ENCODE measurements at places on chromosomes 12 and 14.

DNA sequence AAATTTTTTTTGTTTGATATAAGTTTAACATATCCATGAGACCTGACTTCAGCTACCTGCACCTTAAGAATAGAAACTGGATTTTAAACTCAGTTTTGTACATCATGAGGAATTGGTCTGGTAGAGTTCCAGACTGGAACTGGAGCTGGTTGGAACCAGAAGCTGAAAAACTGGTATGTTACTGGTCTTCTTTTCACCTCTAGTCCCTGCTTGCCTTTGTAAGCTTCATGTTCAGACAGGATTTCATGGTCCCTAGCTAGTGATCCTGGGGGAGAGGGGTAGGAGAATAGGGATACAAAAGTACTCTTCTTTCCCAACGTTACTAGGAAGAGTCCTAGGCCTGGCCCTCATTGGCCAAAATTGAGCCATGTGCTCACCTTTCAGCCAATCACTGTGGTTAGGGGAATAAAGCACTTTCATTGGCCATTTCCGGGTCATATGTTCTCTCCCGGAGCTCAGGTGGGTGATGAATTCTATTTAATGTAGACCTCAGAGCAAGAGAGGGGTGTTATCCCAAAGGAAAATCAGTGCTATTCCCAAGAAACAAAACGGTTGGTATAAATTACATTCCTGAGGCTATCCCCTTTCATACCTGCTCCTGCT, 36.9 kb upstream of the APPL2 start:
- no peak for DNase-seq

- no peak for DNase-seq
Observed at GRCh38 chr12:51740536-51740935, 108.0 kb downstream of the FIGNL2 start.

DNA sequence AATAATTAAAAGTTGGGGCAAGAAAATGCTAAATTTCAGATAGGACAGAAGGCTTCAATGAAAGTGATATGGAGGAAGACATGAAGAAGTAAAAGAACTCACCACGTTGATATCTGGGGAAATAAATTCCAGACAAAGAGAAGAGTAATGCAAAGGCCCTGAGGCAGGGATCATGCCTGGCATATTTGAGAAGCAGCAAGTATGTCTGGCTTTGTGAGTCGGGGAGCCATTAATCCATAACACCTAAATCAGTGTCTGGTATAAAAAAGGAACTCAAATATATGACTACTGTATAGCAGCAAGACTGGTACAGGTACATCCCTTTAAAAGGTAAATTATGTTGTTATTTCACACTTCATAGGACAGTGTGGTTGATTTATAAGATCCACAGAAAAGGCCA, 16.4 kb downstream of the BAZ1A start:
- no peak for DNase-seq

- DNase-seq = no peak
Observed at GRCh38 chr14:75804570-75805275, 143.7 kb downstream of the TTLL5 start.

- peak; percentile 6 for DNase-seq
Observed at GRCh38 chr12:9244894-9245293, 36.7 kb upstream of the PZP start.

GRCh38 chr12:40793471-40793870, 101.2 kb downstream of the CNTN1 start:
- DNase-seq = no peak

GRCh38 chr14:85529803-85530574, at the start of gene FLRT2:
Gene FLRT2 (plus strand): TSS chr14:85530144. CDS start chr14:85621515, 91,371 bp downstream.
- peak; percentile 42 for DNase-seq

- no peak for DNase-seq
Observed at GRCh38 chr14:92591346-92591745, 77.8 kb downstream of the RIN3 start.

DNA sequence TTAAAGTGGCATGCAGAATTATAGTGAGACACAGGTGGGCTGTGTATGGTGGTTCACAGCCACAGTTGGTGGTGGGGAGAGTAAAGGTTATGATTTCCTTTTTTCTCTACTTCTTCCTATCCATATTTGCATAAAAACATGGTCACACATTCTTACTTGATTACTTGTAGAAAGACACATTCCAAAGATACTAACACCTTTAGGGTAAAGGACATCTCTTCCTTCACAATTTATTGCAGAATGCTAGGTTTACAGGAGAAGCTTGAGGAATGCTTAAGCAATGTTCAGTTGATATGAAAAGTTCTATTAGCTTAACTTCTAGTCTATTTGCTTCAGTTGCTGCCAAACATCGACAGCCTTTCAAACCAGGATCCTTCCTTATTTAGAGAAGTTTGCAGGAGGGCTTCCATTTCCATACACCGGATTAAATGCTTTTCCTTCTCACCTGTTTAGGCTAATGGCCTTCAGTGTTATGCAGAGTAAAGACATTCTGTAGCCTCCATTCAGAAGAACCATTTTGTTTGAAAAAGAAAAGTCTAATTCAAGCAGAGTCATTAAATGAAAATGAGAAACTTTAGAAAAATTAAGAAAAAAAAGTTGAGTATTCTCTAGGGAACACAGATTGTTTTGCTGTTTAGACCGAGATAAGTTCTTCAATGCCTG, 2.6 kb upstream of the PHC1 start:
- DNase-seq = no peak

GRCh38 chr12:102917026-102917787, at the start of gene PAH:
Gene PAH (minus strand): TSS chr12:102917244. CDS start chr12:102917130, 114 bp downstream.
- no peak for DNase-seq

DNA sequence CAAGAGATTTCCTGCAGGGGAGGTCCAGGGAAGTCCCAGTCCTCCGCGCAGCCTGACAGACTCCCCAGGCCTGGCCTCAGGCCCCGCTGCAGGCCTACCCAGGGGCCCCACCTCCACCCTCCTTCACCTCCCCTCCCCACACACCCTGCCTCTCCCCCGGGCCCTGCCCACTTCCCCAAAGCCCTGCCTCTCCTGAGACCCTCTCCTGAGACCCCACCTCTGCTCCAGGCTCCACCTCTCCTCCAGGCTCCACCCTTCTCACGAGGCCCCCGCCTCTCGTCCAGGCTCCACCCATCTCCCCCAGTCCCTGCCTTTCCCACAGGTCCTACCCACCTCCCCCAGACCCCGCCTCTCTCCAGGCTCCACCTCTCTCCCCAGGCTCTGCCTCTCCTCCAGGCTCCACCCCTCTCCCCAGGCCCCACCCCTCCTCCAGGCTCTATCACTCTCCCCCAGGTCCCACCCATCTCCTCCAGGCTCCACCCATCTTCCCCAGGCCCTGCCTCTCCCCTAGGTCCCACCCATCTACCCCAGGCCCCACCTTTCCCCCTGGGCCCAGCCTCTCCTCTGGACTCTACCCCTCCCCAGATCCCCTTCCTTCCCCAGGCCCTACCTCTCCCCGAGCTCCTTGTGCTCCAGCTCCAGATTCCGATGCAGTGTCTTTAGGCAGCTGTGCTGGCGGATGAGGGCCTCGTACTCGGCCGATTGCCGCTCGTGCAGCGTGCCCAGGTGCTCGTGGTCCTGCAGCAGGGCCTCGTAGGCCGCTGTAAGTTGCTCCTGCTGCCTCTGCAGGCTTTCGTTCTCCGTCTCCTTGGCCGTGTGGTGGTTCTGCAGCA, 58.8 kb upstream of the GPR68 start:
- peak; percentile 72 for DNase-seq

DNA sequence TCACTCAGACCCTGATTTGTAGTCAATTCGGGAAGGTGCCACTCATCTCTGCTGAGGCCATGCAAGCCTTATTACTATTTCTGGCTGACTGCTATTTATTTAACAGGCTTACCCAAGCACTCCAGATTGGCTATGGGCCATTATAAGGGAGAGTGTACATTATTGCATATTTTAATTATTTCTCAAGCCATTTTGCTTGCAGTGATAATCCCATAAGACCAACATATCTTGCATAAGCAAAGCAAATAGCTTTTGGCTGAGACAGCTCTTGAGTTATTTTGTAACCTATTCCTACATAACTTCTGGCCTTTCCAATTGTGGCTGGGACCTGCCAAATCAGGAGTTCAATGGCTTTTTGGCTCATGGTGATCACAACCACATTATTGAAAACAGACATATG, 509.6 kb upstream of the USP15 start:
- DNase-seq = no peak

DNA sequence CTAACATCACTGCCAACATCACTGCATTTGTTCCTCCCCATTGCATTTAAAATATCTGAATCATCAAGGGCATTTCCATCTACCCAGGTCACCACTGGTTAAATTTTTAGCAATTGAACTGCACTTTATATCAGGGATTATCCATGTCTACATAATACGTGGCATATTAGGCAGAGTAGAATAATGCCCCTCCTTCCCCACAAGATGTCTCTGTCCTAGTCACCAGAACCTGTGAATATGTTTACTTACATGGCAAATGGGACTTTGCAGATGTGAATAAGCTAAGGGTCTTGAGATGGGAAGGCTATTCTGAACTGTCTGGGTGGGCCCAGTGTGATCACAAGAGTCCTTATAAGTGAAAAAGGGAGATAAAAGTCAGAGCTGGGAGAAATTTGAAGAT, 181.7 kb upstream of the ARID2 start:
- DNase-seq = no peak

GRCh38 chr12:10196210-10196609, 16.5 kb upstream of the GABARAPL1 start:
- no peak for DNase-seq

DNA sequence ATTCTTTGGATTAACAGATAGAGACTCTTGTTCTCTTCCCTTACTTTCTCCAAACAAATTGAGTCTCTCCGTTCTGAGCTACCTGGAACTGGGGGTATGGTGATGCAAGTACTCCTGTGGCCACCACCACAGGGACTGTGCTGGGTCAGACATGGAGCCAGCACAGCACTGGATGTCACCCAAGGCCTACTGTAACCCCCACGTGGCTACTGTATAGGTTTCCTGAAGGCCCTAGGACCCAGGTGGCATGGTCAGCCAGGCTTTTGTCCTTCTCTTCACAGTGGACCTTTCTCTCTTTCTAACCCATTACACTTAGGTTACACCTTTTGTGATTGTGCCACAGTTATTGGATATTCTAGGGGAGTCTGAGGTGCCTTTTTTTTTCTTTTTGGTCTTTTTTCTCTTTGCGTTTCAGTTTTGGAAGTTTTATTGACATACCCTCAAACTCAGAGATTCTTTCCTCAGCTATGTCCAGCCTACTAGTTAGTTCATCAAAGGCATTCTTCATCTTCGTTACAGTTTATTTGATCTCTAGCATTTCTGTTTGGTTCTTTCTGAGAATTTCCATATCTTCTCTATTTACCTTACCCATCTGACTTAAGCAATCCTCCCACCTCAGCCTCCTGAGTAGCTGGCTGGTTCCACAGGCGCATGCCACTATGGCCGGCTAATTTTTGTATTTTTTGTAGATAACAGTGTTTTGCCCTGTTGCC, 6.0 kb upstream of the KLHDC2 start:
- DNase-seq = no peak

DNA sequence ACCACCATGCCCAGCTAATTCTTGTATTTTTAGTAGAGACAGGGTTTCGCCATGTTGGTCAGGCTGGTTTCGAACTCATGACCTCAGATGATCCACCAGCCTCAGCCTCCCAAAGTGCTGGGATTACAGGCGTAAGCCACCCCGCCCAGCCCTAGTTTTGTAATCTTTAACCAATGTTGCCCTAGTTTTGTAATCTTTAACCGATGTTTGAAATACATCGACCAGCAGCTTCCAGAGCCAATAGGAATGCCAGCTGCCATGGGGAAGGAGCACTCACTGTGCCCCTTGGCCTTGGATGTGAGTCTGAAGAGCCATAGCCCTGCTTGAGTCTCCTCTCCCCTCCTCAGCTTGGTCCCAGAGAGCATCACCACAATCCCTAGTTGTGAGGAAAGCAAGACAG, 209.3 kb upstream of the RGS6 start:
- DNase-seq = no peak

DNA sequence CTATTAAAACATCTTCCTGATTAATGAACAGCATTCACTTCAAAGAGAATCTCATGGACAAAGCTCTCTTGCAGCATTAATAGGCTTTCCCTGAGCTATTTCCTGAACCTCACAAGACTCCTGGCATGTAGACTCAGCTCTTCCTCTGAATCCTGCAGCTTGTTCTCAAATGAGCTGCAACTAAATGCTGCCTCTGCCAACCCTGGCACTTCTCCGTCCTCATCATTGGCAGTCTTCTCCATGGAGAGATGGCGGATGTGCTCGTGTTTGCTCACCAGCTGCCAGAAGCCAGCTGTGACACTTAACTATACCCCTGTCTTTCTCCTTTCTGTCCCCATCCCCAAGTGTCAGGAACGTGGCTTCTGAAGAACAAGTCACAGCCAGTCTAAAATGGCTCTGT, 232.1 kb downstream of the FOXN3 start:
- DNase-seq = no peak

DNA sequence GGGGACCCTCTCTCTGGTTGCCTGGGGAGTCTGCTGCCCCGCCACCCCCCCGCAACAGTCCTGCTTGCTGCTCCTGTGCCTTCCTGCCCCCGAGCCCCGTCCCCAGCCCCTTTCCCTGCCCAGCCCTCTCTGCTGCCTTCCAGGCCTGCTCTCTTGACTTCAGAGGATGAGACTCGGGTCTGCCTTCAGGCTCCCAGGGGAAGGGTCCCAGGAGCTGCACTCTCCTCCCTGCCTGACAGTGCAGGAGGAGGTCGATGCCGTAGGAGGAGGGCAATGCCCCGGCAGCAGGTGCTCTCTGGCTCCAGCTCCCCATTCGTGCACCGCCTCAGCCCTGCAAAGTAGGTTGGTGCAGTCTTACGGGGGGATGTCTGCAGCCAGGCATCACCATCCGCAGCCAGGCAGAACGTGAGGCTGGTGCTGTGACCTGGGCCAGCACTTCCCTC, 185.1 kb upstream of the C14orf180 start:
- DNase-seq = no peak

DNA sequence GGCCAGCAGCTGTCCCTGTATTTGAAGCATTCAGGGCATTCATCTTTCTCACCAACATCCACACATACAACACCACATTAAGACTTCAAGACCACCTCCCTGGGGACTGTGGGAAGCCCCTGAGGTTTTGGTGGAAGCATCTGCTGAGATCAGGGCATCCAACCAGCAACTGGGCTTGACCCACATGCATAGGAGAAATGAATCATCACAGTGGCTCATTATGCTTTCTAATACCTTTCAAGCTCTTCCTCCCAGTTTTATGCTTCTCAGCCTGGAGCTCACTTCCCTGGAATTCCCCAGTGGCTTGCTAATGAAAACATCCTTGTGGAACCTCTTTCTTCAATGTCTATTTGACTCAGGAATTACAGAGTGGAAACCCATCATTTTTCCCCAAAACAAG, 21.4 kb upstream of the CMKLR1 start:
- no peak for DNase-seq

GRCh38 chr12:27958675-27959074, 13.9 kb downstream of the PTHLH start:
- DNase-seq = no peak

Measured in heart right ventricle (tissue), 16 donors.